ENCODE measurements at places on chromosomes 6 and 20.

DNA sequence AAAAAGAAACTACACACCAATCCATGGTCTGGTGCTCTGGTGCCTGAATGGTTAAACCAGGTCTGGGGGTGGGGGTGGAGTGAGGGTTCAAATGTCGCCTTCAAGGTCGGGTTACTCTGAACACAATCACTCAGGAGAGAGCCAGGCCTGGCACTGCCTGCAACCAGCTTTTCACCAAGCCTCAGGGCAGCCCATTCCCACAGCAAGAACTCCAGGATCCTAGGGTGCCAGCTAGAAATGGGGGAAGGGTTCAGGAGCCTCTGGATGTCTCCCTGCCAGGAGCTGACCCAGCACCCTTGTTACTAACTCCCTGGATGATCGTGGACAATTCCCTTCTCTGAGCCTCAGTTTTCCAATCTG lies 6.7 kb downstream of the SDC4 start:
- DNase-seq = no peak

DNA sequence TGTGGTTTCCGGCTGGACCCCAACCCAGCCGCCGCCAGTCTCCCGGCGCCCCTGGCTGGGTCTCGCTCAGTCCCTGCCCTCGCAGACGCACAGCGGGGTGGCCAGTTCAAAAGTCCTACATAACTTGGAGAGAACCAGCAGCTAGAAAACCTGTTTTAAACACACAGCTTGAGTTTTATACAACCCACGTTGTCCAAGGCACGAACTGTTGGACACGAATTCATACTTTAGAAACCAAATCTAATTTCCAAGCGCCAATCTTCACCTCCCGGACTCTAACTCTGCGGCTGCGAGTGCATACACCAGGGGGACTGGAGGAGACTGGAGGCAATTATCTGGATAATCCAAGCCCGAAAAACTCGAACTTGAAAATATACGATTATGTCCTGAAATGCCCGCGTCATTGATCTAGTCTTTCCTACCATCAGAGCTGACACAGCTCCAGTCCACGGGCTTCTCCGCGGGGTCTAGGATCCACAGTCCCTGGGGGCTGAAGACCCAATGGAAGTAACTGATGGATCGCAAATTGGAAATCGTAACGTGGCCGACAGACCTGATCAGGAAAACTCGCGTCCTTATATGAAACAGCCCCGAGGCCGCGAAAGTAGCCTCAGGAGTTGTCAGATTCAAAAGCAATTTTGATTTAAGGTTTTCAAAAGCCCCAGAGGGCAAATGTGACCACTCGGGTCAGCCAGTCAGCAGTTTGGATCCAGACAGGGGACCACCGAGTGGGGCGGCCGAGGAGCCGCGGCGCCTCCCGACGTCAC lies 843 bp upstream of the HEY2 start:
- peak; percentile 16 for DNase-seq

- no peak for DNase-seq
These were observed 488.3 kb downstream of the CDKAL1 start for GRCh38 chr6:21022343-21023107.

GRCh38 chr6:21402368-21402767 lies 191.2 kb upstream of the SOX4 start:
- peak; percentile 7 for DNase-seq

DNA sequence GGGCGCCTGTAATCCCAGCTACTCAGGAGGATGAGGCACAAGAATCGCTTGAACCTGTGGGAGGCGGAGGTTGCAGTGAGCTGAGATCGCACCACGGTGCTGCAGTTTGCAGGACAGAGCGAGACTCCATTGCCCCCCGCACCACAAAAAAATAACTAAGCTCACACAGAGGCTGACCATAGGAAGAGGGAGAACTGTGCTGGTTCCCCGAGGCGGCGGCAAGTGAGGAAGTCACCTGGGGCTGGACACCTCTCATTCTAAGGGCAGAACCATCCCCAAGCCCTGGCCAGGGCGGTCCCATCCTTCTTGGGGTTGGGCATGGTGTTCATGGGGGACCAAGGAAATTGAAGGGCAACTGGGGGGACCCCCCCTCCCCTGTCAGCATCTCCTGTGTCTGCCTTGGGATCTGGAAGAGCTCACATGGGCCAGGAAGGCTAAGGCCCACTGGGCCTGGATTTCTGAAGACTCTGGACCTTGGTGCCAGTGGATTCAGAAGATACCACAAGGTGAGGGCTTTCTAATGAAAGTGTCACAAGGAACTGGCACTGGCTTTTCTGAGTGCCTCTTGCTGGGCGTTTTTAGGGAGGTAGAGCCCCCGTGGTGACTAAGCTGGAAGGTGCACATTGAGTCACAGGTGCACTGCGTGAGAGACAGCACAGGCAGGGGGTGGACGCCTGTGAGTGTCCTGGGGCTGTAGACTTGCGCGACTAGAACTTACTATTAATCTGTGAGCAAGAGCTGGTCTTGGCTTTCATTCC lies 11.5 kb downstream of the IRF4 start:
- peak; percentile 70 for DNase-seq

GRCh38 chr6:97913721-97914120 lies 630.7 kb upstream of the MMS22L start:
- no peak for DNase-seq

DNA sequence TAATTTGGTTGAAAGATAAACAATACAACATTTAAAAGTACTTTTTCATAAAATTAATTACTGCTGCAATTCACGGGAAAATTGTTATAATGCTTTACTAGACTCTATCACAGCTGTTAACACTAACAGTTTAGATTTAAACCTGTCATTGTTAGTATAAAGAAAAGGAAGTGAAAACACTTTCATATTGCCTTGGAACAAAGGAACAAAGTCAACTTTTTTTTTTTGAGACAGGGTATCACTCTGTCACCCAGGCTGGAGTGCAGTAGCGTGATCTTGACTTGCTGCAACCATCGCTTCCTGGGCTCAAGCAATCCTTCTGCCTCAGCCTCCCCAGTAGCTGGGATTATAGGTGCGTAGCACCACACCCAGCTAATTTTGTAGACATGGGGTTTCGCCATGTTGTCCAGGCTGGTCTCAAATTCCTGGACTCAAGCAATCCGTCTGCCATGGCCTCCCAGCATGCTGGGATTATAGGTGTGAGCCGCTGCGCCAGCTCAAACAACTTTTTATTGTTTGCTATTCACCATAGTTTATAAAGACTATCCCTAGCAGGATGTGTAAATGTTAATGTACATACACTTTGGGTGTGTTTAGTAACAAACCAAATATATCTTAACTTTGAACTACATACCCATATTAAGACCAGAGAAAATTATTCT lies 22.1 kb downstream of the SLC35A1 start:
- DNase-seq = no peak

DNA sequence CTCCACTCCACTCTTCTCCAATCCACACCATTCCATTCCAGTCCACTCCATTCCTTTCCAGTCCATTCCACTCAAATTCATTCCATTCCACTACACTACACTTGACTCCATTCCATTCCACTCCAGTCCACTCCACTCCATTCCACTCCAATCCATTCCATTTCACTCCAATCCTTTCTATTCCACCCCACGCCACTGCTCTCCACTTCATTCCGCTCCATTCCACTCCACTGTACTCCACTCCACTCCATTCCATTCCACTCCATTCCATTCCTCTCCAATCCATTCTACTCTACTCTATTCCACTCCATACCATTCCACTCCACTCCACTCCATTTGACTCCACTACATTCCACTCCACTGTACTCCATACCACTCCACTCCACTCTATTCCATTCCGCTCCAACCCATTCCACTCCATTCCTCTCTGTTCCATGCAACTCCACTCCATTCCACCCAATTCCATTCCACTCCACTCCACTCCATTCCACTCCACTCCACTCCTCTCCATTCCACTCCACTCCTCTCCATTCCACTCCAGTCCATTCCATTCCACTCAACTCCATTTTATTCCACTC lies 23.4 kb upstream of the DEFB125 start:
- no peak for DNase-seq

DNA sequence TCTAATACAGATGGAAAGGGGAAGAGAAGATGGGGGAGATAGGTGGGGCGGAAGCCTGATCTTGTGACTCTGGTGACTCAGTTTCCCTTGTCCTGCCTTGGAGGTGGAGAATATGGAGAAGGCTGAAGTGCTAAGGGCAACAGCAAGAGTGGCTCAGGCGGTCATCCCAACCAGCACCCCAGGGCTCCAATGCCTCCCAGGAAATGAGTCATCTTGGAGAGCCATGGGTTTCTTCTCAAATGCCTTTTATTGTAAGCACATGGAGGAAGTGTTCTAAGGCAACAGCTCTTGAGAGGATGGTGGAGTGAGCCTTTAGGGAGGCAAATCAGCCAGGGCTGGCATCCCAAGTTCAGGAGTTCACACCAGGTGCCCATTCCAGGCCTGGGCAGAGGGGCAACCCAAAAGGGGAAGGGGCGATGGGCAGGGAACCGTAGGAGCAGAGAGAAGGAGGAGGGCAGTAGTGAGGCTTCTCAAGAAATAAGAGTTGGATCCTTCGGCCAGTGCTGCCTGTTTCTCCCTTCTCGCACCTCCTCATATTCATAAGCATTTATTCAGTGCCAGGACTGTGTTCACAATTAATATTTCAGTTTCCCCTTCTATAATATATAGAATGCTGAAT lies 13.2 kb upstream of the AHCY start:
- DNase-seq = no peak

- DNase-seq = no peak
These were observed 8.0 kb downstream of the BIRC7 start for GRCh38 chr20:63243604-63244247.

- DNase-seq = no peak
These were observed 30.1 kb upstream of the IBTK start for GRCh38 chr6:82277686-82278085.

DNA sequence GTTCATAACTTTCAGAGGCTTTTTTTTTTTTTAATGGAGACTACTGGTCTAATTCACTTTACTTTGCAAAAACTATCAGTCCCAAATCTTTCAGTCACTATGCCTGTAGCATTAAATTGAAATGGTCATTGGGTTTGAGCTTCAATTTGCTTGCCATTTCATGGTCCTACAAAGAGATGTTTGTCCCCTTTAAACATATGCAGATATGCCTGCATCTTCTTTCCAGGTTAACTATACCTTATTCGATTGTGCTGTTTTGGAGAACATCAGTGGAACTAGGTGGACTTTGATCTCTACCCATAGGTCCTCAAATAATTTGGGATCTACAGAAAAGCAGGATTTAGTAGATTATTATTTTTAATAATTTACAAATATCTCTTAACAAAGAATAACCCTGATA lies 4.6 kb downstream of the POU3F2 start:
- DNase-seq = no peak

DNA sequence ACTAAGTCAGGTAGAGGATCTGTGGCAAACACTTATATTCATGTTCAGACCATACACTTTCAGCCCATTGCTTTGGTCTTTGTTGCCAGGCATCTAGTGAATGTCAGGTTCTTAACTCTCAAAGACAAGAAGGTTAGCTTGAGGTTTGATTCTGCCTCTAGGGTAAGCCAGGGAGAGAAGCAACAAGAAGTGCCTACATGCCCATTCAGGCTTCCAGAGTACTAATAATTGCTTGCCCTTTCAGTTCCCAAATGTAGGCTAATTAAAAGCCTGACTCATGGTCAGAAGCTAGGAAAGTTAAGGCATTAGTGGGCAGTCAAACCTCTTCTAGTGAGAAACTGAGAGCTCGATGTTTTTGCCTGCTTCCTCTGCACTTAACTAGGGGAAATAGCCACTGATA lies 492.4 kb downstream of the PKHD1 start:
- no peak for DNase-seq

GRCh38 chr6:83073615-83074014 lies 6.1 kb downstream of the DOP1A start:
- DNase-seq = no peak

DNA sequence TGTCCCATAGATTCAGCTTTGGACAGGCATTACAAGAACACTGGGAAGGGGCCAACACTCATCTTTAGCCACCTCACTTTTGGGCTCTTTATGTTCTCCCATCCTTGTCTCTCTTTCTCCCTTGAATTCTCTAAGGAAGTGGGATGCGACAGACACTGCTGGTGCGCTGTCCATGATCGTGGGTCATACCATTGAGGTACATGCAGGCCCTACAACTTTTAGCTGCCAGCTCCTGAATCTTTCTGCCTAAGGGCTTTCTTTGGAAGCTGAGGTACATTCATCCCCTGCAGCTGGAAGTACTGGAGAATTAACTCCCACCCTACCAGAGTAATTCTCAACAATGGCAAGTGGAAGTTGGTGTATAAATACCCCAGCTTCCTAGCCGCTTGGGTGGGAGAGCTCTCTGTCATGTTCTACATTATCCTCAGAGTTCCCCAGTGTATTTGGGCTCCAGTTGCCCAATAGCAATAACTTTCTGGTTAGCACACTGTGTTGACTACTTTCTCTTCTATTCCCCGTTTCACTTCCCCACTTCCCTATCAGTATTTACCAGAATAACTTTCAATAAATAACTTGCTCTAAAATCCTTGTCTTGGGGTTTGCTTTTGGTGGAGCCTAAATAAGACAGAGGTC lies 309.4 kb upstream of the RNF24 start:
- DNase-seq = no peak

DNA sequence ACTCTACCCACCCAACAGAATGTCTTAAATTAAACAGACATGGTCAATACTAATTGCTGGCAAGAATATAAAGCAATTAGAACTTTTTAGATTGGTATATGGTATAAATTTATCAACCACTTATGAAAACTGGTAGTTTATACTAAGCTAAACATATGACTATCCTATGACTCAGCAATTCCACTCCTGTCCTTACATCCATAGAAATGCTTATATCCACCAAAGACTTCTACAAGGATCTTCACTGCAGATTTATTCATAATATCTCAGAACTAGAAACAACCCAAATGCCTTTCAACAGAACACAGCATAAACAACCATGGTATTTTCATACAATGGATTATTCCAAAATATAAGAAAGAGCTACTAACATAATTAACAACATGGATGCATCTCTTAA lies 4.6 kb downstream of the ZNF184 start:
- DNase-seq = no peak
